ENCODE measurements at places on chromosomes 7 and 10.

DNA sequence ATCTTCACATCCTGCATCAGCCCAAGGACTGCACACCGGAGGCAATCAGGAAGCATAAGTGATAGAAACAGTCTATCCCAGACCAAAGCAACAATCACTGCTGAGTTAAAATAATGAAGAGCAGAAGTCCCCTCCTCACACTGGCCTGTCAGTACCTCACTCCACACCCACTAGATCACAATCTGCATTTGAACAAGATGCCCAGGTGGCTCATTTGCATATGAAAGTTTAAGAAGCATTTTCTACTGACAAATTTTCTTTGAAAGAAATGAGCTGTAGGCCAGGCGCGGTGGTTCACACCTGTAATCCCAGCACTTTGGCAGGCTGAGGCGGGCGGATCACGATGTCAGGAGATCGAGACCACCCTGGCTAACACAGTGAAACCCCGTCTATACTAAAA is 77.4 kb downstream of the CUL2 start:
- no peak for DNase-seq

DNA sequence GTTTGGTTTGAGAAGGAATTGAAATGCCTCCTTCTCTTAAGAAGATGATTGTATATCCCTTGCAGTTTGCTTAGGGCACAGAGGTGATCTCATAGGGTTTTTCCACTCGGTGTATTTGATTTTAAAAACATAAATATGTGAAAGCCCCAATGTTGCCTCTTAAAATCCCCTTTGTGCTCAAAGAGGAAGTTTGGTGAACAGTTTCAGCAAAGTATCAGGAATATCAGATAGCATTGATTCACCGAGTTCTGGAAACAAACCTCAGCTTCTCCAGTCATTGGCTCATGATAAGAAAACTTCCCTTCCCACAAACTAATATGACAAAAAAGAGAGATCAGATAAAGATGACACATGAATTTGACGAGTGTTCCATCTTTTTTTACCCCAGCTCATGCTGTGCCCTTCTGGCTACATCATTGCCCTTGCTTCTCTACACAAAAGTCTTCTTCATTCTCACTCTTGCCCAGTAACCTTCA is 20.1 kb upstream of the SMNDC1 start:
- no peak for DNase-seq

DNA sequence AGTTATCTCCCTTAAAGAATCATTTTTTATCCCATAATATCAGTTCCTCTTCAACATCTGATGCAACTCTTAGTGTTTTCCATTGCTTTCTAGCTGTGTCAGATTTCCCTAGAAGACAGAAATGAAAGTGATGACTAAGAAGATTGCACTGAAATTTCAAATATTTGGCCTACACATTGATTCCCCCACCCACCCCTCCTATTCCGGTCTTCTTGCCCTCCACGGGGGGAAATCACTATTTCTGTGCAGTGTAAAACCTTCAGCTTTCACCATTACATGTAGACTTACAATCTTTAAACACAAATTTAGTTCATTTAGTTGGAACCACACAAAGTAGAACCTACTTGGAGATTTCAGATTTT is 63.7 kb upstream of the IL6 start:
- no peak for DNase-seq

DNA sequence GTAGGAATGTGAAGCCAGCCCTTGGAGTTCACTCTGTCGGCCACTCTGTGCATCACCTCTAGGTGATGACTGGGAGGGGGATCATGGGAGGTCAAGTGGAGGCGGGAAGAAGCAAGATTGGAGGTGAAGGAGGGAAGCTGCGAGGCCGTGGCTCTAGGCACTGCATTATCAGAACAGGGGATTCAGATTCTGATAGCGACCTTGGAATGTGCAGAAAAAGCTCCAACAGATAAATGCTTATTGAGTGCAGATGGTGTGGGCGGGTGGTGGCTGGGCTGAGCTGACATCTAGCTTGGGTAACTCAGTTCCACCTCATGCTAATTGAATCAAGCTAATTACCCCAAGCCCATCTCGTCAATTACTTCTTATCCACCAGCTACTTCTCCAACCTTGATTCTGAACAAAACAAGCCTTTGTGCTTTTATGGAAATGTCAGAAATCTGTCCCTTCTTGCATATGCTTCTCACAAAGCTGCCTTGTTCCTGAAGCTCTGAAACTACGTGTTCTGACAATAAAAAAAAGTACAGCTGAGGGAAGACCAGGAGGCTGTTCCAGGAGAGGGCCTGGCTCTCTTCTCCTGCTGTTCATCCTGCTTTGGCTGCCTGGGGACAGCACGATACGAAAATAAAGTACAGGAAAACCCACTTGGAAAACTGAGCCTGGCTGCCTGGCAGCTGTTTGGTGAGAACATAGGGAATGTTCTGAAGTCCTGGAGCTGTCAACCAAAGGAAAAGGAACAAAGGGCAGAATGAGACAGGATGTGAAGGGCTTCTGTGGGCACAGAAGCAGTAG is 27.5 kb downstream of the STRA8 start:
- DNase-seq: no peak

DNA sequence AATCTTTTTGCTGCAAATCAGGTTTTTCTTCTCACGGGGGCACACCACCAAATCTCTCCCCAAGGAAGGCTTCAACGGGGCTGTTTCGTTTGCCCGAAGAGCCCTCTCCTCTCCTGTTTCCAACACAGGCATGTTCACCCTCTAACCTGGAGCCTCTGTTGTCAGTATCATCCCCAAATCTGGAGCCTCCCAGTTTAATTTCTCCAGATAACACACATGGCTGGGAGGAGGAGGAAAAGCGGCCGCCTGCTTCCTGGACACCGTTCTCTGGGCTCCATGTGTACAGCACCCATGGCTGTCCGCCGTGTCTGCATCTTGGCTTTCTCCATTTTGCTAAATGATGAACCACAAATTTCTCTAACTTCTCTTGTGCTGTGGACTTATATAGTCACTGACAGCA is 214.5 kb downstream of the DIP2C start:
- DNase-seq: no peak
